ENCODE measurements at places on chromosomes 3 and 15.

GRCh38 chr3:13414040-13414729 is 5.9 kb downstream of the NUP210 start:
- DNase-seq, result peak; percentile 89

DNA sequence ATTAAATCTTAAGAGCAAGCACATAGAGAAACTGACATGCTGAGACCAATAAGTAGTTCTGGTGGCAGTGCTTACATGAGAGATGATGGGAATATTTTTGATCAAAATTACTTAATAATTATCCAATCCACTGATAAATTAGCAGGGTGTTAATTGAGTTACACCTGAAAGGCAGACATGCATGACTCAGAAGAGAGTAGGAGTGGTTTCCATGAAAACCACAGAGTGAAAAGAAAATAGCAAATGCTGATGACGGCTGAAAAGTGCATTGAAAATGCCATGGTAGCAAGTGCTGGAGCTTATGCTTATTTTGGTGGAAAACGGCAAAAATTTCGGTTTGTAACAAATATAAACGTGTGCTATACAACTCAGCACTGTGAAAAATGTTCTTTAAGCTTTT is 267.8 kb upstream of the LRRN1 start:
- DNase-seq, result no peak

DNA sequence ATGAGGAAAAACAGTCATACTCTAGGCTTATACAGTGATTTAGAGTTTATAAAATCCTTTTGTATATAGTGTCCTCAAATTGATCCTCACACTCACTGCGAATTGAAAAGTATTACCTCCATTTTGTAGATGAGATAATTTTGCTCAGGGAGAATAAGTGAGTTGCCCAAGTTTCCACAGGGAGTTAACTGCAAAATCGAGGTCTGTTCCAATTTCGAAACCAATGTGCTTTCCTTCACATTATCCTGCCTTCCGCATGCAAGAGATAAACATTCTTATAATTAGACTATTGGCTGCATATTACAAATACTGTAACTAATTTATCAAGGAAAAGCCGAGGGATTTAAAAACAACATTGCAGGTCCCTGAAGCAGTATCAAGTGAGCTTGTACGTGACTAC is 667.0 kb downstream of the SQOR start:
- no peak for DNase-seq

DNA sequence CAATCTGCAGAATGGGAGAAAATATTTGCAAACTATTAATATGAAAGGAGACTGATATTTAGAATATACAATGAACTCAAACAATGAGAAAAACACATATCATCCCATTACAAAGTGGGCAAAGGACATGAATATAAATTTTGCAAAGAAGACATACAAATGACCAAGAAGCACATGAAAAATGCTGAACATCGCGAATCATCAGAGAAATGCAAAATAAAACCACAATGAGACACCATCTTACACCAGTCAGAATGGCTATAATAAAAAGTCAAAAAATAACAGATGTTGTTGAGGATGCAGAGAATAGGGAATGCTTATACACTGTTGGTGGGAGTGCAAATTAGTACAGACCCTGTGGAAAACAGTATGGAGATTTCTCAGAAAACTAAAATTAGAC is 83.6 kb downstream of the RAP2B start:
- no peak for DNase-seq

DNA sequence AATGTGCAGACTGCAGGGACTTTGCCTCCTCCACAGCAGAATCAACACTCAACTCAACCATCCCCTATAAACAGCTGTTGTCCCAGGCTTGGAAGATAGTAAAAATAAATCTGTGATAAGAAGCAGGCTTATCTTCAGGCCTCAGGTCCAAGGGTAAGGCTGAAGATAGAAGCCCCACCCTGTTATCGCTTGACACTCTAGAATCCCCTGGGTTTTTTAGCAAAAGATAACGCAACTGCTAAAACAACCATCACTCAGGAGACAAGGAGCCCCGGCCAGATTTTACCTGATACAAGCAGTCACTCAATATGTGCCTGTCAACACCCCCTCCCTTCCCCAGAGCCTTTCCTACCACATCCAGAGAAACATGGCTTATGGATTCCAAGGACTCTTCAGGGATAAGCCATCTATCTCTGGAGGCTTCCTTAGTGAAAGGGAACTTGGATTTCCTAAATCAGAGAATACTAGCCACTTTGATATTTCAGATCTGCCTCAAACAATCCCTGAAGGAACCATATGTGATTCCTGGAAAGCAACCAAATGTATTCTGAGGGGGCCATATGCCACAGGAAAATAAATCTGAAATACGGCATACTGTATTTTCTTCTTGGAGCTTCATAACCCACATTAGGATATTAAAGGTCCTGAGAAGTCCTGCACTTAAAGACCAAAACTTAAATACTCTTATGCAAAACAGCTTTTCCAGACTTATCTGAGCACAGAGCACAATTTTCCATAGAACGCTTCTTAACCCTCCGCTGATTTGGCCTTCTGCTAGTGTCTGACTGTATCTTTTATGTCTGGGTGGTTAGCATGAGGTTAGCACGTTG is 60.4 kb downstream of the LYZL4 start:
- no peak for DNase-seq

DNA sequence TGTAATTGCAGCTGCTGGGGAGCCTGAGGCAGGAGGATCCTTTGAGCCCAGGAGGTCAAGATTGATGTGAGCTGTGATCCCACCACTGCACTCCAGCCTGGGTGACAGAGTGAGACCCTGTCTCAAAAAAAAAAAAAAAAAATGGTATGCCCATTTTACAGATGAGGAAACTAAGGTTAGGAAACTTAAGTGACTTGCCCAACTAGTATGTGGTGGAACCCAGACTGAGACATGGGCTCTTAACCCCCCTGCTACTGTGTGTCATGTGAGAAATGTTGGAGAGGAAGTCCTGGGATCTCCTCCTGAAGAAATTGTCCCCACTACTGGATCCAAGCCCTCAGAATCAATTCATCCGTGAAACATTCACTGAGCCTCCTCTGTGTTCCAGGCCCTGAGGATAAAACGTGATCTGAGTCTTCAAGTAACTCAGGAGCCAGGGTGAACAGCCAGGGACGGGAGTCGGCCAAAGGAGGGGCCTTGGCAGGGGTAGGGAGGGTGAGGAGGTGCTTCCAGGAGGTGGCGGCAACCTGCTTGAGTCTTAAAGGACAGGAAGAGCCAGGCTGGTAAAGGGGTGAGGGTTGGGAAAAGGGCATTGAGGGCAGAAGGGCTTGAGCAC is 19.6 kb upstream of the RNU6-1 start:
- DNase-seq, result no peak

DNA sequence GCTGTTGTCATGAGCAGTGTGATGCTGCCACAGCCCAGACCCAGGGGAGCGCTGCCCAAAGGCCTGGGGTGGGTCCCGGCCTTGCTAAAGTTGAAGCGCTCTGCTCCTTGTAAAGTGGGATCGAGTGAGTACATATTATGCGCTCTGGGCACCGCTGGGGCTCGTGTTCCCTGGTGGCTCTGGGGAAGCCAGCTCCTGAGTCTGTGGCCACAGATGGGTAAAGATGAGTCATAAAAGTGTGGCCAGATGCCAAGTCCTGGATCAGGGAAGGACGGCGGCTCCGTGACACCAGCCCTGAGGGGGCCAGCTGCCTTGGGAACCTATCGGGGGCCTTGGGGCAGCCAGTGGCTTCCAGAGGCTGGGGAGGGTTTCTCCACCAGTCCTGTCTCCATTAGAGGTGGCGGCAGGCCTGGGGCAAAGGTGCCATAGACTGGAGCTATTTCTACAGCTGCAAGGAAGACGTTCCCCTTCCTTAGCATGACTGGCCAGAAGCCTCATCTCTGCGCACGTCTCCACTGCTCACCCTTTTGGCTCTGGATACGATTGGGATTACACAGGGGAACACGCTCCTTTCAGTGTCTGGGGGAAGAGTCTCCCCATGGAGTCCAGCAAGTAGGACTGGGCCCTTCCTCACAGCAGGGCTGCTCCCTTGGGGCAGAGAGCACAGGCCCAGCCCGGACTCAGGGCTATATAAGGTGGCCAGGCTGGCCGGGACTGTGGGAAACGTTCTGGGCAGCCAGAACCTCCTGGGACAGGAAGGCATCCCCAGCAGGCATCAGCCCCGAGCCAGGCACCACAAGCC is 1.2 kb upstream of the ITIH4 start:
- no peak for DNase-seq

- DNase-seq, result no peak
Measured at GRCh38 chr3:29346828-29347227, 66.0 kb downstream of the RBMS3 start.

DNA sequence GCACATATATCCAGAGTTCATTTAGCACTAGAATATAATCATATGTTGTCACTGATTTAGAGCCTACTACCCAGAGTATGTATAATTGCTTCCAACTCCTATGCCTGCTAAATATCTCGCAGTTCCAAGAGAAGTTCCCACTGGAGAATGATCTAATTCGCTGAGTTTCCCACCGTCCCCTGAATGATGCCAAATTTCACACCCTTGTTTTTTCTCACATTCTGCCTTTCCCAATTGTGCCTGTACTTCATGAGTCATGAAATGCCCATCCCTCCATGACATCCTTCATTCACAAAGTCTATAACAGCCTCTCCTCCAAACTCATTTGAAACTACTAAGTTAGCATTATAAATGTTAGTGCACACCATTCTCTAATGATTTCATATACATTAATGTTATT is 177.2 kb downstream of the CBLB start:
- DNase-seq, result no peak

- no peak for DNase-seq
Measured at GRCh38 chr3:141083226-141083625, 32.1 kb downstream of the SPSB4 start.

- no peak for DNase-seq
Measured at GRCh38 chr15:100803171-100803440, 76.5 kb upstream of the ALDH1A3 start.

GRCh38 chr3:20798666-20799065 is 612.7 kb upstream of the SGO1 start:
- no peak for DNase-seq

- no peak for DNase-seq
Measured at GRCh38 chr3:52299879-52300611, 12.4 kb downstream of the GLYCTK start.

DNA sequence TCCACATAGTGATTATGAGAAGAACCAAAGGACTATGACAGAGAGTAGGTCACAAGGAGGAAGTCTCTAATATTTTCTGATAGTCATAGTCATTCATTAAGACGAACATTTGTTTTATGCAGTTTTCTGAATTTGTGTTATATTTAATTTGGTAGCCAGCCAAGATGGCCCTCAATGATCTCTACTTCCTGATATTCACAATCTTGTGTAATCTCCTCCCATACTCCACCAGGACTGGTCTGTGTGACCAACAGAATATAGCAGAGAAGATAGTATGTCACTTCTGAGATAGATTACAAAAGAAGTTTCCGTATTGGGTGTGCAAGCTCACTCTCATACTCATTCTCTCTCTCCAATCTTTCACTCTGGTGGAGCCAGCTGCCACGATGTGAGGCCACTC is 30.8 kb downstream of the HLTF start:
- no peak for DNase-seq

GRCh38 chr15:40366457-40367370 is 8.7 kb downstream of the DISP2 start:
- DNase-seq, result no peak

GRCh38 chr15:57591237-57591821 is 375 bp upstream of the MYZAP start:
- DNase-seq, result no peak

DNA sequence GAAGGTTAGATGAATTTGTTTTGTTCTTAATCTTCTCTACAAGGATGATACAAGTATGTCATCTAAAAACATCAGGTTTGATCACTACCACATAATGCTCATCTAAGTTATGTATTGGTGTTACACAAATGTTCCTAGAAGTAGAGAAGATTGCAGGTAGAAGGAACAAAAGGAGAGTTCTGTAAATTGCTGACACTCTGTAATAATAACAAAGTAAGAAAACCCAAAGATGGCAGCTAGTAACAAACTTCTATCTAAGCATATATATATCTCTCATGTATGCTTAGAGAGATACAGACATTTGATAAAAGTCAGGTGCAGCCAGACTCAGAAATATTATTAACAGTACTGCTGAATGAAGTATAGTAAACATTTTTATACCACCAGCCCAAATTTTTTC is 20.2 kb upstream of the CFAP44 start:
- DNase-seq, result no peak

DNA sequence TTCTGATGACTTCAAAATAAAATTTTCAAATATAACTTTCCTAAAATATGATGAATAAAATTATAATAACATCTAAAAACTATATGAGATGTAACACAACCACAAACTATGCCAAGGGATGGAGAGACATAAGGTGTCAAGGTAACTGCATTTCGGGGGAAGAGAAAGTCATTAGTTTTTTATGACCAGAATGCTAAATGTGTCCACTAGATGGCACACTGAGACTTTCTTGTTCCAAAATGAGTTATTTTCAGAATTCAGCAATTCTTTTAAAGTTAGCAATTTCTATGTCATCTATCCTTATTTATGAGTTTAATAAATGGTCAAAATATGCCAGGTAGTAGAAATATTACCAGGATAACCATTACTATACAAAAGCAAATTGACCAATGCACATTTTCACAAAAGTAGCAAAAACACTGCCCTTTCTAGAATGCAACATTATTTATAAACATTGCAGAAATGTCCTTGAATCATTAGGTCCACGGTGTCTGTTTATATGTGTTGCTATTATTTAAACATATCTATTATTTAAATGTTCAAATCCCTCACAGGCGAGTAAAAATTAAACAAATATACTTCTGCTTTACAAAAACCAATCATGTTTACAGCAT is 374.2 kb downstream of the PLCL2 start:
- DNase-seq, result no peak

DNA sequence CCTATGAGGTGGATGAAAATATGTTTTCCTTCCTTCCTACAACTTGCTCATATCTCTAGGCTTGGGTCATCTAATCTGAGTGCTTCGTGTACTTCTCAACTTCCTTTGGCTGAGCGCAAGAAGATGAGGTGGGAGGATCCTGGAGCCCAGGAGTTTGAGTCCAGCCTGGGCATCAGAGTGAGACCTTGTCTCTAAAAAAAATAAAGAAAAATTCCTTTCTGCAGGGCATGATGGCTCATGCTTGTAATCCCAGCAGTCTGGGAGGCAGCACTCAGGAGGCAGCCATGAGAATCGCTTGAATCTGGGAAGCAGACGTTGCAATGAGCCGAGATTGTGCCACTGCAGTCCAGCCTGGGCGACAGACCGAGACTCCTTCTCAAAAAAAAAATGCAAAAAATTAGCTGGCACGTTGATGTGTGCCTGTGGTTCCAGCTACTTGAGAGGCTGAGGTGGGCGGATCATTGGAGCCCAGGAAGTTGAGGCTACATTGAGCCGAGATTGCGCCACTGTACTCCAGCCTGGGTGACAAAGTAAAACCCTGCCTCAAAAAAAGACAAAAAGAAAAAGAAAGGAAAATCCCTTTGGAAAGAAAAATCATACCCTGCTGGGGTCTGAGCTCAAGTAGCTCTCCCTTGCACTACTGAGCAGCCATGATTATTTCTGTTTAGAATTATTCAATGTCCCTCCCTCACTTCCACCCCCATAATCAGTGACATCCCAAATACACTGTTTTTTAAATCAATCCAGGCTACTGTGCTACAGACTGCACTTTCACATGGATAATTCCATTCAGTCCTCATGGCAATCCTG is 28.0 kb upstream of the RAB11A start:
- DNase-seq, result no peak

Measured in GM12892 (cell line).